Immature natural killer cell (primary cell): ENCODE measurements at places on chromosomes 5 and 9.

DNA sequence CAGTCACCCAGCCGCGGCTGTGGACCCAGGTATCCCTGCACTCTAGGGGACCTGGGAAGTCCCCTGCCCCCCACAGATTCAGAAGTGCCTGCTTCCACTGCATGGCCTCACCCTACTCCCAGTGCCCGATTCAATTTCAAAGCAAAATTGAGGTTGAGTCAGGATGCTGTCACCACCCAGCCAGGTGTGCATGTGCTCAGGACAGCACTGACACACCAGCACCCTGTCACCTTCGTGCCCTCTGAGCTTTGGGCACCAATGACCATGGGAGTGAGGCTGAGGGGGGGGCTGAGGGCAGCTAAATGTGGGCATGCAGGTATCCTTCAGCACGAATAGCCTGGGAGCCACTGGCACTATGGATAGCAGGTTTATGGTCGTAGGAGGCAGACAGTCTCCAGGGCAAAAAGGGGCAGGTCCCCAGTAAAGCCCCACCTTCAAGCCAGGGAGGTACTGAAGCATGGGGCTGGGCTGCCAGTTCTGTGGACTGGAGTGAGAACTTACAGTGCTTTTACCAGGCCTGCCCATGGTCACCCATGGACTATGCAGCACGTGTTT lies 1151.6 kb upstream of the CDH6 start:
- no peaks in the 10 kb centered on the region for H3K27me3 ChIP-seq
- no peaks in the 10 kb centered on the region for H3K4me1 ChIP-seq
- no peak overlapping the region for H3K4me3 ChIP-seq
- H3K36me3 ChIP-seq = no peaks in the 10 kb centered on the region
- no peak for DNase-seq
- H3K27ac ChIP-seq = no peak overlapping the region

- H3K4me1 ChIP-seq = no peaks in the 10 kb centered on the region
- DNase-seq = no peak
- no peak overlapping the region for H3K27ac ChIP-seq
- H3K27me3 ChIP-seq = no peaks in the 10 kb centered on the region
Measured at GRCh38 chr5:61842840-61843239, 463.2 kb upstream of the KIF2A start.

- peaks cover 23% of the 10 kb centered on the region for H3K36me3 ChIP-seq
- H3K27ac ChIP-seq = peak overlapping the region; percentile 85
- peak overlapping the region; percentile 80 for H3K4me3 ChIP-seq
- no peak for DNase-seq
Measured at GRCh38 chr5:10421896-10422691, 19.6 kb upstream of the ROPN1L start.

DNA sequence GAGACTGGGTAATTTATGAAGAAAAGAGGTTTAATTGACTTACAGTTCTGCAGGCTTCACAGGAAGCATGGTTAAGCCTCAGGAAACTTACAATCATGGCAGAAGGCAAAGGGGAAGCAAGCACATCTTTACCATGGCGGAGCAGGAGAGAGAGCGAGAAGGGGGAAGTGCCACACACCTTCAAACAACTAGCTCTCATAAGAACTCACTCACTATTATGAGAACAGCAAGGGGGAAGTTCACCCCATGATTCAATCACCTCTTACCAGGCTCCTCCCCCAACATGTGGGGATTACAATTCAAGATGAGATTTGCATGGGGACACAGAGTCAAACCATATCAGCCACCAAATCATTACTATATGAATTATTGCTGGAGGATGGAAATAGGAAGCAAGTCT lies 30.3 kb upstream of the STX17 start:
- no peak for DNase-seq
- H3K4me3 ChIP-seq = no peak overlapping the region
- no peaks in the 10 kb centered on the region for H3K36me3 ChIP-seq
- no peak overlapping the region for H3K27ac ChIP-seq

- H3K27ac ChIP-seq = no peak overlapping the region
- no peaks in the 10 kb centered on the region for H3K4me1 ChIP-seq
- H3K27me3 ChIP-seq = no peaks in the 10 kb centered on the region
- no peaks in the 10 kb centered on the region for H3K36me3 ChIP-seq
Measured at GRCh38 chr5:26807231-26808199, 230.9 kb downstream of the CDH9 start.
